ENCODE measurements at places on chromosomes 5 and 9.
A peak's percentile ranks its signal among the peaks of the same experiment; 100 is the strongest.

DNA sequence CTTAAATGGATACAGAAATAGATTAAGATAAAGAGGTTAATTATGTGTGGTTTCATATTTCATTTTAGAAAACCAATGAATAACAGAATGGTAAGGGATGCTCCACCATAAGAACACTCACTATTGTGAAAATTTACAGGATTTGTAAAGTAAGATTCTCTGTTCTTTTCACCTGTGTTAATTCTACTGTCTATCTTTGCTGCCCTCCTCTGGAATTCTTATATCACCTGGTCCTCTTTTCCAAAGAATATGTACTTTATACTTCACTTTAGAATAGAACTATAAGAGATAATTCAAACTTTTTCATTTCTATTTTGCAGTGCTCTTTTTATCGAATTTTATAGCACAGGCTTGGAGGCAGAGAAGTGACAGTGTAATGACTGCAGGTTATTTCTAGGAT is 213.4 kb downstream of the LURAP1L start:
- DNase-seq = no peak

GRCh38 chr9:109857336-109857735 is 77.3 kb downstream of the PALM2AKAP2 start:
- DNase-seq = no peak

DNA sequence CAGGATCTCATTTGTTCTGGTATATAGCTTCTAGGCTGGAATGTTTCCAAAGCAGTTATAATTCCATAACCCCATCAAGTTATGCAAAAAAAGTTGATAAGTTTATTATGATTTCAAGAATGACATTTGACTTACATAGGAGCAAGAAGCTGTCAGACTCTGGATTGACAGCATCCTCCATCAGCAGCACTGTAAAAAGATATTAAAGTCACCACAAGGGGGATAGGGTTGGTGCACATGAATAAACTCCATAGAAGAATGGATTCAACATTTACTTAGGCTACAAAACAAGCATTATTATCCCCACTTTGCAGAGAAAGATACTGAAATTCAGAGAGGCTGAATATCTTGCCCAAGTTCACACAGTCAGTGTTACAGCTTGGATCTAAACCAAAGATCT is 208.9 kb upstream of the SLC30A5 start:
- DNase-seq = peak; percentile 26

GRCh38 chr9:137789295-137789895 is 88.2 kb upstream of the CACNA1B start:
- DNase-seq = no peak

GRCh38 chr9:128247226-128247803 is 28.5 kb downstream of the GOLGA2 start:
- DNase-seq = no peak

- DNase-seq = no peak
These were observed 130.4 kb upstream of the SLIT3 start for GRCh38 chr5:169431386-169431785.

GRCh38 chr5:84362061-84362720 is 22.5 kb downstream of the EDIL3 start:
- no peak for DNase-seq

- DNase-seq = no peak
These were observed 88.6 kb downstream of the GDNF start for GRCh38 chr5:37751227-37751626.

GRCh38 chr5:177437623-177438022 is 9.0 kb upstream of the PRR7 start:
- DNase-seq = no peak

- no peak for DNase-seq
These were observed 99.4 kb downstream of the RMI1 start for GRCh38 chr9:84079994-84080393.

DNA sequence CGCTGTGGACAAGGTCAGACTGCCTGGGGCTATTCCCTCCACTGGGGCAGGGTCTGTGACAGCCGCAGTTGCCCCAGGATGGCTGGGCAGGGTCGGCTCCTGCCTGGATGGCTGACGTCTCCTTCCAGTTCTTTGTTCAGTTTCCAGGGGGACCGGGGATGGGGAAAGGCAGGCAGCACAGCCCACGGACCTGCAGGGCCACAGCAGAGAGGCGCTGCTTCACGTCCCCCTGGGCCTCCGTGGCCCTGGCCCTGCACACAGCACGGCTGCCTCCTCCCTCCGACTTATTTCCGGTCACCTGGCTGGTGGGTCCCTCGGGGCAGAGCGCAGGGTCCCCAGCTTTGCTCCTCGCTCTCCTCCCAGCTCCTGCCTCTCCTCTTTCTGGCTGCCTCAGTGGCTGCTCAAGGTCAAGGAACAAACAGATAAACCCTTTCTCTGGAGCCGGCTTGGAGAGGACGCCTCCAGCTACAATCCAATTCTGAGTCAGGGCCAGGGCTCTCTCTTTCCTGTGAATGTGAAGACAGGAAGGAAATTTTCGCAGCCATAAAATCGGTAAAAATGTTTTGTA is 169.7 kb downstream of the C9orf50 start:
- DNase-seq = no peak

GRCh38 chr9:104794070-104794469 is 30.1 kb downstream of the NIPSNAP3B start:
- DNase-seq = peak; percentile 7

- no peak for DNase-seq
These were observed 9.7 kb downstream of the ANKRD33B start for GRCh38 chr5:10573487-10574145.
